ENCODE measurements at places on chromosomes 5 and 9.

DNA sequence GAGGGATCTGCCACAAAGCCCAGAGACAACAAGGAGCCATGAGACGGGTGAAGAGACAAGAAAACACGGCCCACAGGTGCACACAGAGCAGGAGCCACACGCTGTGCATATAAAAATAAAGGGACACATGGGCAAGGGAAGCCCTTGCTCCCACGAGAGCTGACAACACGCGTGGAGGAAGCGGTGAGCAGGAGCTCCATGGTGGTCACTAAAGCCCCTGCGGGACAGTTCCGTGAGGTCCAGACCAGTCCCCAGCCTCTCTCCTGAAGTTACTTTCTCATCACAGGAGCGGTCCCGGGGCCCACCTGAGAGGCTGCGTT lies 90.7 kb downstream of the CAMSAP1 start:
- no peak for DNase-seq

- DNase-seq, result no peak
Observed at GRCh38 chr9:2574203-2574602, 47.4 kb upstream of the VLDLR start.

DNA sequence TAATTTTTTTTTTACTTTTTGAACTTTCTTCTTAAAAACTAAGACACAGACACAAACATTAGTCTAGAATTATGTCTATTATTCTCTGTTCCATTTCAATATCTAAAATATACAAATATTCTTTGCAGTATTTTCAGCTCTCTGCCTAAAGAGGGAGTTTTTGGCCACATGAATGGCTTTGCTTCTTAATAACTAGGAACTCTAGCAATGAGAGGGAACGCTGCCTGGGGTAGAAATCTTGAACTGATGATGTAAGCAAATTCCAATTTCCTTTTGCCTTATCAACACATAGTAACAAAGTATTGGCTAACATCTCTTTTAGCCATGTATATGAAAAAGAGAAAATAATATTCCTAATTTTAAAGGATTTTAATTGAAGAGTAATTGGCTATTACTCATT lies 51.9 kb downstream of the SLC25A46 start:
- DNase-seq, result no peak

DNA sequence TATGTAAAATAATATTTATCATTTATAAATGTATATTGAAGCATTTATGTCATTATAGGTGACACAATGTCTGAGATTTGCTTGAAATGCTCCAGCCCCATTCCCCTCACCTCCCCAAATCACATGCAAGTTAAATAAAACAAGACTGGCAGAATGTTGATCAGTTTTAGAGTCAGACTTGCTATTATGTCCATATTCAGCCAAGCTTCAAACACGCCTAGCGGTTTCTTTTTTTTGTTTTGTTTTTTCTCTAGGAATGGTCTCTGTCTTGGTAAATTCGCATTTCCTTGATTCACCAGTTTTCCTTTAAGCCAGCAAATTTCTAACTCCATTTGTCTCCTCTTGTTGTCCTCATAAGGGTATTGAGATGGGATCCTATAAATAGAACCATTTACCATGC lies 153.0 kb upstream of the HMHB1 start:
- no peak for DNase-seq

GRCh38 chr5:172692451-172692850 lies 51.4 kb downstream of the NEURL1B start:
- peak; percentile 34 for DNase-seq

- no peak for DNase-seq
Observed at GRCh38 chr5:115565233-115565632, 20.7 kb upstream of the FEM1C start.

GRCh38 chr5:128870373-128870772 lies 94.9 kb upstream of the SLC27A6 start:
- no peak for DNase-seq

- DNase-seq, result no peak
Observed at GRCh38 chr5:124263680-124264491, 482.6 kb downstream of the ZNF608 start.

- no peak for DNase-seq
Observed at GRCh38 chr9:113668061-113668460, 204.5 kb downstream of the RGS3 start.

DNA sequence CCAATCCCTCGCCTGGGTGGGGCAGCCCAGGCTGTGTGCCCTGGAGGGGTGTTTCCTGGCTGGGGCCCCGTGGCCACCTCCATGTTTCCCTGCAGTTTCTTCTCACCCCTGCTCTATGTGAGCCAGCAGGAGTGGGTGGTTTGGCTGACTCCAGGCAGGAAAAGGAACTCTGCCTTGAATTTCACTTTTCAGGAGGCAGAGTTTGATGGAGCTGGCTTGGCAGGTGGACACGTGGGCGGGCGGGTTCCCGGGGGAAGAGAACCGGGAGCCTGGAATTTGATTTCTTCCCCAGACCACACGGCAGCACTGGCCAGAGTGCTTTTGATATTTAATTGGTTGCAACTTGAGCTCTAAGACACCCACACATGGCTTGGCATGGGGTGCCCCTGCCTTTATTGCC lies 119.8 kb upstream of the PANK3 start:
- DNase-seq, result no peak

DNA sequence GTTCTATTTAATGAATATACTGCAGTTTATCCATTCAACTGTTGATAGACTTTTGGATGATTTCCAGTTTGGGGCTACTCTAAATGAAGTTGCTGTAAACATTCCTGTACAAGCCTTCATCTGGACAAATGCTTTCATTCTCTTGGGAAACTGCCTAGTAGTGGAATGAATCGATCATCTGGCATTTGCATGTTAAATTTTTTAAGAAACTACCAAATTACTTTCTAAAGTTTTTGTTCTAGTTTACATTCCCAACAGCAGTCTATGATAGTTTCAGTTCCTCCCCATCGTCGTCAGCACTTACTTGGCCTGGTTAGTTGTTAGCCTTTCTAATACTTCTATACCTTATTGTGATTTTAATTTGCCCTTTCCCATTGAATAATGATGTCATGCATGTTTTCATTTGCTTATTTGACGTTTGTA lies 306.3 kb downstream of the FER start:
- no peak for DNase-seq

DNA sequence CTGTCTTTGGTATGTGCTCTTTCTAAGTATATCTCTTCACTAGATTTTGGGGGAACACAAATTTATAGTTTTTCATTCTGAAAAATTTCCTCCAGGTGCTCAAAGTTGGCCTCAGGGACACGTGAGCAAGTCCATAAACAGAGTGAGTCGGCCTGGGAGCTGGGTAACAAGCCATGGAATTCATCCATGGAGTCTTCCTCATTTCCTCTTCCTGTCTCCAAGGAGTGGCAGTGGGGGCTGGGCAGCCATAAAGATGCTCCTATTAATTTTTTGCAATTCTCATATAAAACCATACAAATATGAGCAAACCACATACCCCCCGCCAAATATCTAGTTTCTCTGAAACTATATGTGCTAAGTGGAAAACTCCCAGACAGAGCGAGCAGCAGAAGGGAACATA lies 136.6 kb upstream of the OTULINL start:
- no peak for DNase-seq

DNA sequence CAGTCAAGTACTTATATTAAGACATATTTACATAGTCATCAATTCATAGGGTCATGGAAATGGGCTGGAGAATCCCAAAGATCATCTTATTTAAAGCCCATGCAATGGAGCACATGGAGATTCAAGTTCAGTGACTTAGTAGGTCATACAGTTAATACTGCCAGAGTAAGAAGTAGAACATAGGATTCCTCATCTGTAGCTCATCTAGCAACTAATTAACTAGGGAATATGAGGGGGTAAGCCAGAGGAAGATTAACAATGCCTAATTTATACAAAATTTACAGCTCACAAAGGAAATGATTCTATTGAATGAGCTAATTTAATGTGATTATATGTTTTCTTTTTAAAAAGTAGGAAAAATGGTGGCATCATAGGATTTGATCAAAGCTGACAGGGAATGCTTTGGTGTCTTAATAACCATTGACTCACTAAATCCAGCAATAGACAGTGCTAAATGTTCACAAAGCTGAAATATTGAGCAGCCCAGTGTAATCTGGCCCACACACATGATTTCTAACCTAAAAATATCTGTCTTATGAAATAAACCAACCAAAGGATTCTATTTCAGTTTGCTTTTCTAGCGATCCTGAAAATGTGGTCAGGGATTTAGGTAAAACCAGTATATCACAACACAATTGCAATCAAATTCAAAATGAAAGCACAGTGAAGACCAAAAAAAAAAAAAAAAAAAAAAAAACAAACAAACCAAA lies 53.3 kb downstream of the PRDM6 start:
- no peak for DNase-seq

- DNase-seq, result peak; percentile 7
Observed at GRCh38 chr5:95735406-95735805, 4.3 kb downstream of the RHOBTB3 start.

GRCh38 chr9:77586591-77586990 lies 61.5 kb downstream of the GNA14 start:
- no peak for DNase-seq

GRCh38 chr9:132204883-132205282 lies 43.0 kb downstream of the NTNG2 start:
- DNase-seq, result no peak

GRCh38 chr5:122180146-122180712 lies 50.9 kb downstream of the ZNF474 start:
- DNase-seq, result no peak

GRCh38 chr9:86354818-86355309 lies 654 bp upstream of the TUT7 start:
- peak; percentile 18 for DNase-seq

DNA sequence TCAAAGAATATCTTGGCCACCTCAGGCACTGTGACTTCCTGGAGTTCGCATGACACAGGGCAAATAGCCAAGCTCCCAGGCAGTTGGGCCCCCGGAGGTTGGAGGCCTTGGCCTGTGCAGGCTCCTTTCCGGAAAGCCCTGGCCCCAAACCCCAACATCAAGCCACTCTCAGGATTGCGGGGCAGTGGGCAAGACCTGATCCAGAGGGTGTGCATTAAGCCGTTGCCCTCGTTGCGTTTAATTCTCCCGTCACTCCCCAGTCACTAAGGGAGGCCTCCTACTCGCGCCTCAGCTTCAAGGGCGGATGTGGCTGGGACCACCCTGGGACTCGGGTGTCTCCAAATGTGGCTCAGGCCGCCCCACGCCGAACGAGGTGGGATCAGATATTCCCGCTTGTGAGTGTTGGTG lies 60.1 kb downstream of the TMEM174 start:
- no peak for DNase-seq

DNA sequence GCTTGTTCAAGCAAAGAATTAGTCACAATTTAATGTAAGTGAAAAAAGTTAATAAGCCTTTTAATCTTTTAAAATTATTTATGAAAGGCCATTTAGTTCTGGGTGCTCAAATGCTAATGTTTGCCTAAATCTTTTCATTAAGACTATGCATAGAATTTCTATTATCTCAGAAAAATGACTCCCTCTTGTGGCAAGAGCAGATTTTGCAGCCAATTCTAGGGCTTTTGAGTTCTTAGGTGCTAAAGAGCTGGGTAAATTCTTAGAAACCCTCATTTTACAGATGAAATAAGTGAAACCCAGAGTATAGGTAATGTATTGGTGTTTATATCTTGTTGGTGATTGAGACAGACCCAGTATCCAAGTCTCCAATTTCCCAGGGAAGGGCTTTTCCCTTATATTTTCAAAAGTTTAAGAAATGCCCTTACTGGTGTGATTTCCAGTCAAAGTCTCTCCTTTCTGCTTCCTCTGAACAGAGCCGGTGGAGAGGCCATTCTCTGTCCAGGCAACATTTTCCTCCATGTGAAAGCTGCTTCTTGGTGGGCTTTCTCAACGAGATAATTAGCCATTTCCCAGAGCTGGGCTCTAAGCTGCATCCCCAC lies 24.1 kb upstream of the PCSK5 start:
- DNase-seq, result peak; percentile 89

DNA sequence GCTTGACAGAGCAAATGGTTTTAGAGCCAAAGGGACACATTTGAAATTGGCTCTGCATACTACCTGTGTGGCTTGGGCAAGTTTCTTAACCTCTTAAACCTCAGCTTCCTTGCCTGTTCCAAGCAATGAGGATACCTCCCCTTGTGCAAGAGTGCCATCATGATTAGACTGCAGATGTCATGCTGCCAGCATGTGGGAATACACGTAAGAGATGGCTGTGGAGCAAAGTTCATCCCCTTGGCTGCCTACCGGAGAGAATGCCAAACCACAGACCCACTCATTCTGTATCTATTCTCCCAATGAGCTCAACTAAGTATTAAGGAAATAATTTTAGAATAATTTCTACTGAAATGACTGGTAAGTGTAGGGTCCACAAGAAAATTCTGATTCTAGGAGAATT lies 101.3 kb downstream of the WDR41 start:
- DNase-seq, result no peak

- no peak for DNase-seq
Observed at GRCh38 chr5:87421307-87421706, 8.6 kb upstream of the CCNH start.

- DNase-seq, result no peak
Observed at GRCh38 chr5:7422316-7423106, 26.6 kb downstream of the ADCY2 start.

- DNase-seq, result no peak
Observed at GRCh38 chr5:132480042-132480441, 10.5 kb downstream of the IRF1 start.

DNA sequence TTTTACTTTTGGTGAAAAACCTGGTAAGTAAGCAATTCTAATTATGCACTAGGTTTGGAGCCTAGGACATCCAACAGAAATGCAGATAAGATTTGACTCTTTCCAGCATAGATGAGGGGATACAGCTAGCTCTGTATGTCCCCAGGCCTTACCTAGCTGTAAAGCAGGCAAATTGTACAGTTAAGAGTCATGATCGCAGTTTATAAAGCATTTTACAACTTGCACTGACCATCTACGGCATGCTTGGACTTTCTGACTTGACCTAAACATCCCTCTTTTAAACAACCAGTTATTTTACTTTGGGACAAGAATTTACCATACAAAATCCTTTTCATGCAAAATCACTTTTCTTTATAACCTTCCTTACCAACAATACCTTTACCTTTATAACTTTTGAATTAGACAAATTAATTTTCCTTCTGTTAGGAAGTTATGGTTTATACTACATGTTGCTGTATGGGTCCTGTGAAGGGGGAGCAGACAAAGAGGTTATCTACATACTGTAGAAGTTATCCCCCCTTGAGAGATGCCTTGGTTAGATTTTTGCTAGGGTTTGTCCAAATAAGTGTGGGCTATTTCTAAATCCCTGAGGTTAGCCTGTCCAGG lies 36.8 kb downstream of the FGD3 start:
- DNase-seq, result no peak

DNA sequence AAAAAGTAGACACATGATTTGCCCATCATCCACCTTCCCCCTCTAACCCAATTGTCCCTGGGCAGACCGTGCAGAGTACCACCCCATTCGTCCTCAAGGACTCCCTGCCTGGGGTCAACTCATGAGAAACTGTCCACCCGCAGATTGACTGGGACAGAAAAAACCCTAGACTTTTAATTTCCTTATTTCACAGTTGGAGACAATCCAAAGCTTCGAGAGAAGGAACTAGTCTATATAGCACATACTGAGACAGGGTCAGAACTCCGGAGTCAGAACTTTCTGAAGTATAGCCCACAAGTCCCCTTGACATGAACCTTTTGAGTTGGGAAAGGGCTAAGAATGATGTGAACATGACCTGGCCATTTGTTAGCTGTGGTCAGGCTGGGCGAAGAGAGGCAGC lies 7.5 kb upstream of the GPX3 start:
- DNase-seq, result peak; percentile 76
